Stimulated activated CD4-positive, alpha-beta T cell treated with anti-CD3 and anti-CD28 coated beads, Interleukin-4, amount 100 ng/mL, for 48 hours (primary cell): ENCODE measurements at places on chromosomes 7 and 10.

DNA sequence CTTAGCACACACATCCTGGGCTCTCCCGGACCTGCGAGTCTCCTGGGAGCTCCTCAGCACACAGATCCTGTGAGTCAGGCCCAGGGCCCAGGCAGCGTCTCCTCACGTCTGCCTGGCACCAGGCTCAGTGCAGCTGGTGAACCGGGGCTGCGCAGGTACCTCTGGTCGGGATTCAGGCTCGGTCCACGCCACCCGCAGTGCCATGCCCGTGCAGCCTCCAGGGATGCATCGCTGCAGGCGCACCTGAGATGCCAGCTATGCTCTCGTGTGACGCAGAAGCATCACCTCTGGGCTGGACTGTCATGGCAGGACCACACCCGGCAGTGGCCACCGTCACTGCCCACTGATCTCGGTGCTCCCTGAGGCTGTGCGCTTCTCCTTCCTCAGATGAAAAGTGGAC is 52.0 kb downstream of the NKX6-2 start:
- no peak for DNase-seq

DNA sequence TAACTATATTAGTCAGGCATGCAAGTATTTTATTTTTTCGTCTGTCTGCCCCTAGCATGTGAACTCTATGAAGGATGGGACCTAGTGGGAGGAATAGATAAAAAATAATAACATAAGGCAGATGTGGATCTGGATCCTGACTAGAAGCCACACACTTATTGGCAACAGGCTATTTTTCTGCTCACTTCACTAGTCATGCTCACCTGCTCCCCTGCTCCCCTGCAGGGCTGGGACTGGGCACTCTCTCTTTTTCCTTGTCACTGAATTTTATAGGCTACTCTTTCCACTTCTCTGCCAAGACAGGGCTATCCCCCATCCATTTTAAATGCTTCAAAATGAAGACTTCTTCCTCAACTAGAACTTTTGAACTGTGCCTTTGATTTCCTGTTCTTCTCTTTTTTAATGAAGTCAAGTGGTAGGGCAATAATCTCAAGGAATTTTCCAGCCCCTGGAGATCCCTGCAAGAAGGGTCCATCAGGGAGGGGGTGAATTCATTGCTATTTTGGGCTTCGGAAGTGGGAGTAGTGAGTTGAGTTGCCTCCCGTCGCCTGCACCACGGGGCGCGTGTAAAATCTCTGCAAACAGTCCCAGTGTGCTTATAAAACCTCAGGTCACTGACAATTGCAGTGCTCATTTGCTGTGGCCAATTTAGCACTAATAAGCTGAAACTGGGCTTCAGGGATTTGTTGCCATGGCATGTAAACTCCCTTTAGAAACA is 156.7 kb upstream of the NPVF start:
- DNase-seq: no peak

DNA sequence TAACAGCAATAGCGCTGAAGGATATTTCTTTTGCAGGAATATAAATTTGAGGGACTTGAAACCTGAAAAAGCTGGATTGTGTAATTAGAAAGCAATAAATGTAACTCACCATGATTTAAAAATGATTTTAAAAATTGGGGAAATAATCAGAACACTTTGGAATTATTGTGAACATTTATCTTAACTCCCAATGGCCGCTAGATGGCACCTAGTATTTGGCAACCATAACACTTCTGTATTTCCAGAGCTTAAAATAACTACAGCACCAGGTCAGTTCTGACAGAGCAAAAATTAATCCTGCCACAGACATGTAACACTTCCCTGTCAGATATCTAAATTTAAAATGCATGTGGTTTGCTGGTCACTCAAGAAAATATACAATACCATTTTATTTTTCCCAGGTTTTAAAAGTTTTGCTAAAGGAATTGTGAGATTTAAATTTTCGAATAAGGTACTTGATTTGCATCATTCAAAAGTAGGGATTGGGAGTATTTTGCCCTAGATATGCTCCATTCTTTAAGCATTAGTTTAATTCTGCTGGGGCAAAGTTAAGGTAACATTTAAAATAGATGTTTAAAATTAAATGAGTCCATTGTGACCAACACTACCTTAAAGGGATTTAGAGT is 144.5 kb downstream of the PPP1R3A start:
- no peak for DNase-seq

DNA sequence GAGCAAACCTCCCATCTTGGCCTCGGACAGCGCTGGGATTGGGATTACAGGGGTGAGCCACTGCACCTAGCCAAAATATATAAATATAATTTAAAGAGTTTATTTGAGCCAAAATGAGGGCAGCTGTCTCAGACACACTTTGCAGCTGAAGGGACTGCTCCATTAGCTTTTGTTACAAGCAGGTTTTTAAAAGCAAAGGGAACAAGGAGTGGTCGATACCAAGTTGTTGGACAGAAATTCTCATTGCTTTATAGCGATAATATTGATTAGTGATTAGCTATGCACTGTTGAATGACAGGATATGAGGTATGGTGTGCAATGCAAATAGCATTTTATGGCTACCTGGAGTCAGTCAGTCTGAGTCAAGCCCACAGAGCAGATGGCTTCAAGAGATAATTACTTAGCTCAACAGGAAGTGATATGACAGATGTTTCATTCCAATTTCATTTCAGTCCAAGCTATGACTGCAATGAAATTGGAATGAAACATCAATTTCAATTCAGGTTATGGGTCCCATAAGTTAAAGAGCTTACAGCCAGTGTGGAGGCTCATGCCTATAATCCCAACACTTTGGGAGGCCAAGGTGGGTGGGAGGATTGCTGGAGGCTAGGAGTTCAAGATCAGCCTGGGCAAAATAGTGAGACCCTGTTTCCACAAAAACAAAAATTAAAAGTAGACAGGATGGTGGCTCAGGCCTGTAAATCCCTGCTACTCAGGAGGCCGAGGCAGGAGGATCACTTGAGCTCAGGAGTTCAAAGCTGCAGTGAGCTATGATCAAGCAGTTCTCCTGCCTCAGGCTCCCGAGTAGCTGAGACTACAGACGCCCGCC is 23.1 kb downstream of the TYW1 start:
- no peak for DNase-seq

GRCh38 chr10:110572862-110573261 is 5.4 kb downstream of the SMC3 start:
- no peak for DNase-seq

DNA sequence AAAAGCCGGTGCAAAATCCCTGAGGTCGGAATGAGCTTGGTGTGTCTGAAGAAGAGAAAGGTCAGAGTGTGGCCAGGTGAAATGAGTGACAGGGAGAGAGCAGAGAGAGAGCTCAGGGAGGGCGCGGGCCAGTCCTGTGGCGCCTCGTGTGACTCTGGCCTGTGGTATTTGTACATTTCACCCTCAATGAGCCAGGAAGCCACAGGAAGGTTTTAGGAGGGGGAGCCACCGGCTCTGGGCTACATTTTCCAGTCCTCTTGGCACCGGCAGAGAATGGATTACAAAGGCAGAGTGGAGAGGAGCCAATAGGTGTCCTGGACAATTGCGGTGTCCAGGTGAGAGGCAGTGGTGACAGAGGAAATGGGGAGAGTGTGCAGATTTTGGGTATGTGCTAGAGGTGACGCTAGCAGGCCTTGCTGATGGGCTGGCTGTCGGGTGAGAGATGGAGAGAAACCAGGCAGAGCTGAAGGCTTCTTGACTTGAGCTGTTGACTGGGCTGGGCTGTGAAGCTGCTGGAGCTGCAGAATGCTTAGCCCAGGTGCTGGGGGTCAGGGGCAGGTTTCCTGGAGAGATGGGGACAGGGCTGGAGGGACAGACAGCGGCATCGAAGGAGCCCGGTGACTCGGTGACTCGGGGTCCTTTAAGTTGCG is 38.1 kb downstream of the COL13A1 start:
- DNase-seq: no peak
